GM12891 (cell line): ENCODE measurements at places on chromosomes 16 and 17.

- DNase-seq = no peak
Measured at GRCh38 chr17:49845321-49845720, 2.5 kb downstream of the TAC4 start.

GRCh38 chr16:64948056-64948455 lies 173.8 kb downstream of the CDH11 start:
- DNase-seq = no peak

DNA sequence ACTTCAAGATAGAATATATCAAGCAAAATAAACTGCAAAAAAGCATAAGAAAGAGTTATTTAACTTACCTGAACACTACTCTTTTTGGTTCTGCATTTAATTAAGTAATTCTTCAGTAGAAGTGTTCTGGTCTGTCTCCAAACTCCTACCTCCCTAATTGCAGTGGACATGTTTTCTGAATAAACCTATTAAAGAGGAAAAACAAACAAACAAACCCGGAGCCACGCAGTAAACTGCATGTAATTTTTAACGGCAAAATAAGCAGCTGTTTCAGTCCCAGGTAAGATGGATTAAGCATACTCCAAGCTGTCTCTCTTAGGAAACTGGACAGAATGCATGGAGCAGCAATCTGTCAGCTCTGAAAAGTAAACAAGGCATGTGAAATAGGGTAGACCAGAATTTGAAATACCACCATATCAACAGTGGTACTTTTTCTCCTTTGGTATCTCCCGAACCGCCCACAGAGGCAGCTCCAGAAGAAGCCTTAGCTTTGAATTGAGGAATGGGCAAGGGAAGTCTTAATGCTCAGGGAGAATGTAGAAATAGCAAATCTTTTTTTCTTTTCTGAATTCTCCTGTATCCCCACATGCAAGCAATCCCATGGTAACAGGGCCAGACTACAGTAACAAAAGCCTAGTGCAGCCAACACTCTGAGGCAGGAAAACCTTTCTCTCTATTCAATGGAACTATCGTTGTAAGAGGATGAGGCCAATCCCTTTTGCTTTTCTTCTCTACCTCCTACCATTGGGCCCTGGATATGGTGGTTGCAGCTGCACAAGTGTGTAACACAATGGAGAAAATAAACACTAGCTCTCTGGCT lies 12.5 kb downstream of the ABCA5 start:
- DNase-seq = no peak

- DNase-seq = no peak
Measured at GRCh38 chr17:73834684-73835343, 190.6 kb upstream of the SDK2 start.

DNA sequence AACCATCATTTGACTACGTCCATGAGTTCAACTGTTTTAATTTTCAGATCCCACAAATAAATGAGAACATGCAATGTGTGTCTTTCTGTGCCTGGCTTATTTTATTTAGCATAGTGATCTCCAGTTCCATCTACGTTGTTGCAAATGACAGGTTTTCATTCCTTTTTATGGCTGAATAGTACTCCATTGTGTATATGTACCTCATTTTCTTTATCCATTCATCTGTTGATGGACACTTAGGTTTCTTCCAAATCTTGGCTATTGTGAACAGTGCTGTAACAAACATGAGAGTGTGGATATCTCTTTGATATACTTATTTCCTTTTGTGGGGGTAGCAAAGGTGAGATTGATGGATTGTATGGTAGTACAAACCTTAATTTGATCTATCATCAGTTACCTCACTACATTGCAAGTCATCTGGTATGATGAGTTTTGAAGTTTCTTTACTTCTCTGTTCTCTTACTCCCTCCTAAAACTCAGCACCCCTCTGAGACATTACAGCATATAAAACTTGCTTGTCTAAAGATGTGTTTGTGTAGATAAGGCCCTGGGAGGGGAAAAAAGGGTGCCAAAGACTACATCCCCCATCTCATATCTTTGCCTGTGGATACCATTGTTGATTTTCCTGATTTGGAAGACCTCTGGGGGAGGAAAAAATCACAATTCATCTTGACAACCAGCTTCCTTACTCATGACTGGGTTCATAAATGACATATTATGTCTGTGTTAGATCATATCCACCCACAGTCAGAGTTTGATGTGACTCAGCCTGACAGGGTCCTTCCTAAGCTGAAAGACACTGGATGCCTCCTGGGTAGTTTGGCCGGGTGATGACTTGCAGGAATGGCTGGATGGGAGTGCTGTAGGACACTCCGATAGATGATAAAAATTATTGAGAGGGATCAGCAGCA lies 47.6 kb downstream of the ABCA9 start:
- DNase-seq = no peak

- no peak for DNase-seq
Measured at GRCh38 chr17:66724581-66725341, 110.2 kb upstream of the CACNG5 start.

GRCh38 chr17:77610972-77611521 lies 347.5 kb upstream of the TNRC6C start:
- no peak for DNase-seq

DNA sequence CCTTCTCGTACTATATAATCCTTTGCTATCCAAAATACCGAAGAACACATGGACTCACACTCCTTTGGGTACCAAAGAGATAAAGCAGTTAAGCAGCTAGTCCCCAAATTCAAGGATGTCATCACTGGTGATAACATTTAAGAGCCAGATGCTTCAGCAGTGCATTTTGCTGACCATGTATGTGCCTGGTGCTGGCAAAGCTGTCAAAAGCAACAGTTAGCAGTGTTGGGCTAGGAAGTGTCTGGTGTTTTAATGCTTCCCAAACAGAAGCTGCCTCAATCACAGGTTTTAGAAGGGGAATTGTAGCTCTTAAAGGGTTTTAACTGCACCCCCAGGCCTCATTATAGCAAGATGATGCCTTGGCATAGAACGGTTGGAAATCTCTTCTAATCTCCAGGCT lies 4.7 kb downstream of the FAM117A start:
- DNase-seq = no peak

GRCh38 chr17:36629252-36629847 lies 28.0 kb downstream of the MRM1 start:
- peak; percentile 84 for DNase-seq

GRCh38 chr17:27651411-27652345 lies 20.7 kb downstream of the LGALS9 start:
- no peak for DNase-seq

- DNase-seq = no peak
Measured at GRCh38 chr16:11768849-11769248, 26.2 kb upstream of the TXNDC11 start.

GRCh38 chr16:82672676-82673075 lies 45.9 kb downstream of the CDH13 start:
- no peak for DNase-seq

DNA sequence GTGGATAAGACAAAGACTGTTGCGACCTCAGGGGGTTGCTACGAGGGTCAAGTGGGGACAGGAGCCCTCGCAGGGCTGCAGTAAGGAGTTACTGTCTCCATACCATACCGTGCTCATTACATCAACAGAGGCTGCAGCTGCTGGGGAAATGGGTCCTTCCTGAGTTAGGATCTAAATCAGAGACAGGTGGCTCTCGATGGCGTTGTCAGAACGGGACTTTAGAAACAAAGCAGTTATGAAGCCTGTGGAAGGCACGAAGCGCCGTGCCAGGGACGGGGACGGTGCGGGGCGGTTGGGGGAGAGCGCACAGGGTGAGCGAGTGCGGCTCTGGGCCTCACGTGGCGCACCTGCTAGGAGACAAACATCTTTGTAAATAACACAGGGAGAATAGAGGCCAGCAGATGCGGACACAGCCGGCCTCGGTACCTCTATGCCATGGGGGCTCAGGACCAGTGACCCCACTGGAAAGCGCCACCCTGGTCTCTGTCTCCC lies 34.4 kb downstream of the ZCCHC14 start:
- no peak for DNase-seq

- DNase-seq = no peak
Measured at GRCh38 chr17:12963505-12963904, 54.3 kb downstream of the ELAC2 start.

- DNase-seq = no peak
Measured at GRCh38 chr17:58507123-58507634, 7.3 kb downstream of the MTMR4 start.

- no peak for DNase-seq
Measured at GRCh38 chr16:4338125-4338582, 13.0 kb downstream of the PAM16 start.

GRCh38 chr16:85055493-85056210 lies 28.1 kb downstream of the KIAA0513 start:
- DNase-seq = peak; percentile 41

DNA sequence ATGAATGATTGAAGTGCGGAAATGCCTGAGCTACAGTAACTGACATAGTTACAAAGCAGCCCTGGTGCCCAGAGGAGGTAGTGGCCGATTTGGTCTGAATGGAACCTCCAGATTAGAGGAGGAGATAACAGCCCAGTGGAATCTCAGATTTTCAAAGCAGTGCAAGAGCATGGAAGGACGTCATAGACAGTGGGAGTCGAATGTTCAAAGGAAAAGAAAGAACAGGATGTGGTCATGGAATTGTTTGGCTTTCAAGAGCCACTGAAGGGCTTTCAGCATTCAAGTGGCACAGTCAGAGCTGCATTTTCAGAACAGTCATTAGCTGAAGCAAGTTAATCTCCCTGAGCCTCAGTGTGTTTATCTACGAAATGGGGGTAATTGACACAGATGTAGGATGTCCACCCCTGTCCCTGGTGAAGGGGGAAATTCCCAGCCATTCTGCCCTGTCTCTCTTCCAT lies 104.6 kb upstream of the CACNG3 start:
- DNase-seq = no peak

GRCh38 chr17:67970783-67971182 lies 25.5 kb downstream of the C17orf58 start:
- no peak for DNase-seq

DNA sequence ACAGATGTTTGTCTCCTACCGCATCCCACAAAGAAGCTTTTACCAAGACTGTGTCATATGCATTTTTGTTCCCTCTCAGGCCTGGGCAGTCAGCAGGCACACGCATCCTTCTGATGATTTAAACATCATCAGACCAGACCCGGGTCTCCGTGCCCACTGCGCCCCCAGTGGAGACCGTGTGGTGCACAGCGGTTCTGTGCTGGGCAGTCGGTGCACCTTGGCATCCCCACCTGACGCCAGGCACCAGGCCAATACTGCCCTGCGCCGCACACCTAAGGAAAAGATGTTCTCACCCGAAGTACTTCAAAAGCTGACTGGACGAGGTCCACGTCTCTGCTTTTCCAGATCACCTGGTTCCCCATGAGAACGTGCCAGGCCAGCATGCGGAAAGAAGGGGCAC lies 10.6 kb upstream of the PLD6 start:
- no peak for DNase-seq
